Hair follicle dermal papilla cell (primary cell): ENCODE measurements at places on chromosomes 5 and 9. TPM values are rescaled to one million over a fixed set of nuclear protein-coding genes. Genes with fewer than 3 reads are reported as not detected.

ABO gene
- not detected in 2 replicates for total RNA-seq

PCA3 gene
- total RNA-seq, result 0.12 TPM in 1 of 2 replicates, not detected in the other

FGD3 gene
- 0.12 and 0.16 TPM in 2 replicates for total RNA-seq

PCDHGA4 gene
- 7.8 and 8.9 TPM in 2 replicates for total RNA-seq

HRCT1 gene
- not detected in 2 replicates for total RNA-seq

EIF4E1B gene
- not detected in 2 replicates for total RNA-seq

NDUFS6 gene
- total RNA-seq, result 8.0 and 12.1 TPM in 2 replicates

TEX48 gene
- not detected in 2 replicates for total RNA-seq

ADRA1B gene
- total RNA-seq, result 0.49 TPM in 2 replicates

KIF4B gene
- total RNA-seq, result under 0.01 TPM in 1 of 2 replicates, not detected in the other

CYSTM1 gene
- 29.0 and 31.0 TPM in 2 replicates for total RNA-seq

GABRA6 gene
- not detected in 2 replicates for total RNA-seq

PURA gene
- 28.3 and 32.5 TPM in 2 replicates for total RNA-seq

BTNL9 gene
- not detected in 2 replicates for total RNA-seq

CLK4 gene
- total RNA-seq, result 22.5 and 28.9 TPM in 2 replicates

GDNF gene
- 9.5 and 11.5 TPM in 2 replicates for total RNA-seq

TMEM252 gene
- not detected in 2 replicates for total RNA-seq

TPD52L3 gene
- total RNA-seq, result not detected in 2 replicates

LCN10 gene
- total RNA-seq, result not detected in 2 replicates

CCL21 gene
- total RNA-seq, result not detected in 2 replicates

TAF11L10 gene
- total RNA-seq, result not detected in 2 replicates

C9orf153 gene
- 0.16 and 0.24 TPM in 2 replicates for total RNA-seq

SLC6A19 gene
- total RNA-seq, result not detected in 2 replicates

IRGM gene
- not detected in 2 replicates for total RNA-seq

SHISAL2B gene
- total RNA-seq, result not detected in 2 replicates

ZNF879 gene
- 4.2 and 6.2 TPM in 2 replicates for total RNA-seq

GOLGA1 gene
- 10.4 and 13.6 TPM in 2 replicates for total RNA-seq

WHRN gene
- 2.2 and 3.6 TPM in 2 replicates for total RNA-seq

PCDHB13 gene
- total RNA-seq, result 1.2 and 1.3 TPM in 2 replicates

HOMER1 gene
- 4.3 and 5.8 TPM in 2 replicates for total RNA-seq

PCDHGB2 gene
- 4.1 and 4.6 TPM in 2 replicates for total RNA-seq

BOD1 gene
- 72.3 and 75.1 TPM in 2 replicates for total RNA-seq

NIM1K gene
- total RNA-seq, result 0.85 and 3.7 TPM in 2 replicates

GPRIN1 gene
- total RNA-seq, result 3.4 and 3.9 TPM in 2 replicates

HACD4 gene
- 14.5 and 19.0 TPM in 2 replicates for total RNA-seq
